Naive thymus-derived CD8-positive, alpha-beta T cell (primary cell): ENCODE measurements at places on chromosomes 4 and X. TPM values are rescaled to one million over a fixed set of nuclear protein-coding genes. Genes with fewer than 3 reads are reported as not detected.

Gene USP26
- total RNA-seq, result not detected

Gene DCX
- not detected for total RNA-seq

Gene TAF7L
- total RNA-seq, result not detected

Gene MAGEB2
- not detected for total RNA-seq

Gene AMTN
- total RNA-seq, result not detected

Gene WAS
- total RNA-seq, result 99.7 TPM

Gene TMEM185A
- 22.2 TPM for total RNA-seq

Gene AFF2
- 1.3 TPM for total RNA-seq

Gene PNMA6E
- not detected for total RNA-seq

Gene ELOVL6
- 2.1 TPM for total RNA-seq

Gene EMCN
- total RNA-seq, result not detected

Gene USP51
- total RNA-seq, result 4.6 TPM

Gene RNF150
- total RNA-seq, result not detected

Gene TGIF2LX
- not detected for total RNA-seq

Gene TMSB15B
- 7.0 TPM for total RNA-seq

Gene SYNPO2
- total RNA-seq, result 0.99 TPM
